ENCODE measurements at places on chromosomes 13 and 19. TPM values are rescaled to one million over a fixed set of nuclear protein-coding genes. Genes with fewer than 3 reads are reported as not detected.

Gene AP1M1
- 30.3 TPM for total RNA-seq

- no peaks in the 10 kb centered on the region for H3K4me1 ChIP-seq
- H3K27ac ChIP-seq = no peak overlapping the region
- H3K4me3 ChIP-seq = no peak overlapping the region
- peaks cover 68% of the 10 kb centered on the region for H3K36me3 ChIP-seq
These were observed 87.1 kb downstream of the PTPRS start for GRCh38 chr19:5253406-5254110.

DNA sequence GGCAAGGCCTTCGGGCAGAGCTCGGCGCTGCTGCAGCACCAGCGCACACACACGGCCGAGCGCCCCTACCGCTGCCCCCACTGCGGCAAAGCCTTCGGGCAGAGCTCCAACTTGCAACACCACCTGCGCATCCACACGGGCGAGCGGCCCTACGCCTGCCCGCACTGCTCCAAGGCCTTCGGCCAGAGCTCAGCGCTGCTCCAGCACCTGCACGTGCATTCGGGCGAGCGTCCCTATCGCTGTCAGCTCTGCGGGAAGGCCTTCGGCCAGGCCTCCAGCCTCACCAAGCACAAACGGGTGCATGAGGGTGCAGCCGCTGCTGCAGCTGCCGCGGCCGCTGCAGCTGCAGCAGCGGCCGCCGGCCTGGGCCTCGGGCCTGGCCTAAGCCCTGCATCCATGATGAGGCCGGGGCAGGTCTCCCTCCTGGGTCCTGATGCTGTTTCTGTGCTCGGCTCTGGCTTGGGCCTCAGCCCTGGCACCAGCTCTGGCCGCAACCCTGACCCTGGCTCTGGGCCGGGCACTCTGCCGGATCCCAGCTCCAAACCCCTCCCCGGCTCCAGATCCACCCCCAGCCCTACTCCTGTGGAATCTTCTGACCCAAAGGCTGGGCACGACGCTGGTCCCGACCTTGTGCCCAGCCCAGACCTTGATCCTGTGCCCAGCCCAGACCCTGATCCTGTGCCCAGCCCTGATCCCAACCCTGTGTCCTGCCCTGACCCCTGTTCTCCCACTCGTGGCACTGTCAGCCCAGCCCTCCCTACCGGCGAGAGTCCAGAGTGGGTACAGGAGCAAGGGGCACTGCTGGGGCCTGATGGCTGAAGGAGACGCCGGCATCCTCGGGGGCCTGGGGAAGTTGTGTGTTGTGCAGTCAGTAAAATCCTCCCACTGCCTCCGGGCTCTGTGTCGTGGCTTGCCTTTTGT is 2.0 kb upstream of the MCOLN1 start:
- no peak overlapping the region for H3K27ac ChIP-seq
- H3K36me3 ChIP-seq = peaks cover 3% of the 10 kb centered on the region
- H3K4me3 ChIP-seq = no peak overlapping the region
- H3K27me3 ChIP-seq = no peaks in the 10 kb centered on the region

DNA sequence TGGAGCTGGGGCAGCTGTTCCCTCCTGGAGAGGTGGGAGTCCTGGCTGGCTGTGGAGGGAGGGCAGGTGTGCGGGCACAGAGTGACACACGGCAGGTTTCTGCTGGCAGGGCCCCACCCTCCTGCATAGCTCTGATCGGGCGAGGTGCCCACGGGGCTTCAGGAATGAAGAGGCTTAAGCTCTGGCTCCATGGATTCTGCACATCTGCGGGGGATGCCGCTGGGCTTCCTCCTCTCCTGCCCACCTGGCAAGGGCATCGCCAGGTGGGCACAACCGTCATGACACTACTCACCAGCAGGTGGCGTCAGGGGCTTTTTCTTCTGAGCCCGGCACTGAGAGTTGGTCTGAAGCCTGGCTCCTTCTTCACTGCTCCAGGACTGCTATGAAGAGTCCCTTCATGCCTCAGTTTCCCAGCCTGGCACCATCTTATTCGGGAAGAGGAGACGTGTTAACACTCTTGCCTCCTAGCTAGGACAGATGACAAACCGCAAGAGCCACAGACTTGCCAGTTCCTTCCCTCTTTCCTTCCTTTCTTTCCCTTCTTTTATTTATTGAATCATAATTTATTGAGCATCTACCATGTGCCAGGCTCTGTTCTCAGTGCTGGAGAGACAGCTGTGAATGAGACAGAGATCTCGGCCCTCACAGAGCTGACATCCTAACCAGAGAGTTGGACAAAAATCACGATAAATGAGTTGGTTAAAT is 15.2 kb upstream of the PAK4 start:
- DNase-seq = peak; percentile 55
- H3K27ac ChIP-seq = no peak overlapping the region
- H3K27me3 ChIP-seq = no peaks in the 10 kb centered on the region
- H3K4me3 ChIP-seq = no peak overlapping the region
